ENCODE measurements at places on chromosomes 6 and 20. TPM values are rescaled to one million over a fixed set of nuclear protein-coding genes. Genes with fewer than 3 reads are reported as not detected.
A peak's percentile ranks its signal among the peaks of the same experiment; 100 is the strongest.

Gene WFDC2
- 2.2 TPM for total RNA-seq

Gene PACRG
- not detected for total RNA-seq

Gene EPM2A
- 14.0 TPM for total RNA-seq

Gene CD24
- total RNA-seq: 86.9 TPM

Gene LKAAEAR1
- not detected for total RNA-seq

Gene FNDC11
- total RNA-seq: not detected

Gene GPLD1
- 15.7 TPM for total RNA-seq

DNA sequence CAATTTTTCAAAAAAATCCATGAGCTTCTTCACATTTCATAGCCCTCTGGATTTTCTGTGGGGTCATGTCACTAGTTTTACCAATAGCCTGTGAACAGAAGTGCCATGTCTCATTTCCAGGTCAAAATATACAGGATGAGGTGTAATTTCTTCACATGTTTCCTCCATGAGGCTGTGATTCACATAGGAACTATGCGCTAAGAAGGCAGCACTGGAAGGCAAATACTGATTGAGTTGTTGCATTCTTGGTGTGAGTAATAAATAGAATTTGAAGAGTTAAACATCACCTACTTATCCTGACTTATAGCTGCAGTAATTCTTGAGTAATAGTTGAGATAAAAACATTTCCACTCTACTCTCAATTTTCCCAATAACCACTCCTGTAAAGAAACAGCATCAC lies 442.3 kb downstream of the HAO1 start:
- no peak for DNase-seq

DNA sequence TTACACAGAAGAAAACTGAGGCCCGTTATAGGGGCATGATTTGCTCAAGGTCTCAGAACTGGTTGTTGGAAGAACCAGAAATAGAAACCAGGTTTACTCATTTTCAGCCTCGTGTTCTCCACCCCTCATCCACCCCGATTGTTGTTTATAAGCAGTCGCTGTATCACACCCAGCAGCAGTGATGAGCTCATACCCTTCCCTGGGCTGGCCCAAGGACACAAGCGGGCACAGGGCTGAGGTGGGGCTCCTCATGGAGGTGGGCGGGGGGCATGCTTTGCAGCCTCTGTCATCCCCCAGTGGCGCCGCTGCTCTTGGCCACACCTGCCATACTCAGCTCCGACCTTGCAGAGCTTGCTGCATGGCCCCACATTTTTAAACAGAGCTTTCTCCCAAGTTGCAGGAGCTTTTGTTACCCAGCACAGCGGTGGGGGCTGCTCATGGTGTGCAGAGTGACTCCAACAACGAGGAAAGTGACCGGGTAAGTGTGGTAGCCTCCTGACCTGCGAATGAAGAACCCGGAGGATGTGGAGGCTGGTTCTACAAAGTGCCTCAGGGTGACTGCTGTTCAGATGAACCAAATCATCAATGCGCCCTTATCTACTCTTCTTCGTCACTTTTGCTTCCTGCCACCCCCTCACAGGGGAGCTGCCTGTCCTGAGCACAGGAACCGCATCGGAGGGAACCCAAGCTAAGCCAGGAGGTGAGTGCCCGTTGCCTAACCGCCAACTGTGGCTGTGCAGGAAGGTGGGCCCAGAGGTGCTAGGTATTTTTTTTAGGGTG lies 43.6 kb upstream of the NKX2-2 start:
- DNase-seq: no peak

DNA sequence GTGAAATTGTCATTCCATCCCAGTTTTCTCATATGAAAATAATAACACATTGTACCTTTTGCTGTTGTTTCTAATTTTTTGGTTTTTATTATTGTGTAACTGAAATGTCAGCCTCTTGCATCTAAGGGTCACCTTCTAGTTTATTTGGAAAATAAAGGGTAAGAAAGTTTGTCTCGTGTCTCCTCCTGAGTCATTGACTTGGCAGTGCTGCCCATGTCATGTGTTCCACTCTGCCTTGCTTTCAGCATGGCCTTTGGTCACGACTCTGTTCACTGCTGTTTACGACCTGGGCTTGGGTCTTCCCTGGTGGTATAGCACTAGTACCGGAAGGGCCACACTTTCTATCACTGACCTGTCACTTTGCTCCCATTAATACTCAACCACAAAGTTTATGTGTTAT lies 171.4 kb upstream of the RSPO3 start:
- DNase-seq: no peak

- DNase-seq: no peak
Measured at GRCh38 chr6:54058236-54058635, 53.0 kb upstream of the MLIP start.

GRCh38 chr20:51531141-51531710 lies 11.3 kb downstream of the NFATC2 start:
- no peak for DNase-seq

- DNase-seq: peak; percentile 64
Measured at GRCh38 chr20:23753589-23753988, 2.9 kb upstream of the CST1 start.

- DNase-seq: no peak
Measured at GRCh38 chr6:167787896-167788562, 38.7 kb upstream of the AFDN start.

DNA sequence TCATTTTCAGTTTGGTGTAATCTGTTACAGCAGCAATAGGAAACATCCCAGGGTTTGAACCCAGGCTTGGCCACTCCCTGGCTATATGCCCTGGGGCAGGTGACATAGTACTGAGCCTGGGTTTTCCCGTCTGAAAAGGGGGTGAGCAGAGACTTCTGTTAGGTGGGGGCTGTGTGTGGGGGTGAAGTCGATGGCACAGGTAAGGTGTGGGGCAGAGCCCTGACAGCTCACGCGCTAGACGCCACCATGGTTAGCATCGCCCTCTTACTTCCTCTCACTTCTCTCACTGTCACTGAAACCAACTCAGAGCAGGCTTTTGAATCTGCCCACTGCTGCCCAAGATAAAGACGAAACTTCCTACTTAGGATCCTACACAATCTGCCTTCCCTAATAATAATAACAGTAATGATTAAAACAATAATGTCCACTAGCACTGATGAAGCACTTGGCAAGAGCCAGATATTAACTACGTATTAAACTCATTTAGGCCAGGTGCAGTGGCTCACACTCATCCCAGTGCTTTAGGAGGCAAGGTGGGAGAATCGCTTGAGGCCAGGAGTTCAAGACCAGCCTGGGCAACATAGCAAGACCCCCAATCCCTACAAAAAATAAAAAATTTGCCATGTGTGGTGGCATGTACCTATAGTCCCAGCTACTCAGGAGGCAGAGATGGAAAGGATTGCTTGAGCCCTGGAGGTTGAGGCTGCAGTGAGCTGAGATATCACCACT lies 117.9 kb upstream of the PTPN1 start:
- DNase-seq: no peak

GRCh38 chr20:49284818-49285217 lies 7.0 kb upstream of the ZNFX1 start:
- DNase-seq: no peak

GRCh38 chr20:61042506-61043385 lies 209.3 kb upstream of the CDH4 start:
- no peak for DNase-seq

DNA sequence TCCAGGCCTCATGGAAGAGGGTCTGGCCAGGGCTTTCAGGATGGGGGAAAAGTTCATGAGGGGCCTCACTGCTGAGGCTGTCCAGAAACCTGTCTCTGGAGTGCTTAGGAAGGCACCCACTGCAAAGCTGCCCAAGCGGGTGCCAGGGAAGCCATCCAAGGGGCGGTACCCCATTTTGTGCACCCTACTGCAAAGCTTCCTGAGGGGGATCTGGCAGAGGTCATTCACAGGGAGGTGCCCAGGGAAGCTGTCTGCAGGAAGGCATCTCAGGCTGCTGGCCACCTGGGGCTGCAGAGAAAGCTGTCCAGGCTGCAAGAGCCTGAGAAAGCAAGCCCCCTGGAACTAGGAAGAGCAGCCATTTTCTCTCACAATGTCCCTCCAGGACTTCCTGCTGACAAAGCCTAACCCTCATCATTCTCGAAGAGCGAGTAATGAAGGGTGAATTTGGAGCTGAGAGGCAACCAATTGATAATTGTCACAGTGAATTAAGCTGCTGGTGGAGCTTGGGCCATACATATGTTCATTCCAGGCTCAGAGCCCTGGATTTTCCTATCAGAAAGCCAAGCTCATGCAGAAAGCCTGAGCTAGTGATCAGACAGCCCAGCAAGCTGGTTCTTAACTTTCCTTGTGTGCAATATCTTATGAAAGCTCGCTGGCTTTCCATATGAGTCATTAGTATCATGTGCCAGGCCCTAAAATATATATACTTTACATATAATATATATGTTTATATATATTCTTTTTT lies 62.2 kb upstream of the SLC22A16 start:
- DNase-seq: no peak

DNA sequence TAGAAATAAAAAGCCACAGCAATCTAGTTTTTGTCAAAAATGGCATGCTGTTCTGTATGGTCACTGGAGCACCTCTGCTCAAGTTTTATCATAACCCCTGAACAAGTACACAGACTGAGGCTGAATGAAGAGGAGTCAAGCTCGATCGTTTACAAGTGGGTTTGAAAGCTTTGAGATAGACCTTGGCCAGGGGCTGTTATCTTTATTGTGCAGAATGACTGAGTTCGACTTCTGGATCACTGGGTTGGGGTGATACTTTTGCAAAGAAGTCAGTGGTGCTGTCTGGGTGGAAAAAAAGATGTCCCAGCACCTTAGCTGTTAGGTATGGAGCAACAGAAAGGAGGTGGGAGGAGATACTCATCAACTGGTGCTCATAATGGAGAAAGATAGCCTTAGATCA lies 446.0 kb downstream of the HACE1 start:
- DNase-seq: no peak

- DNase-seq: no peak
Measured at GRCh38 chr20:41218466-41218865, 81.1 kb downstream of the PLCG1 start.

DNA sequence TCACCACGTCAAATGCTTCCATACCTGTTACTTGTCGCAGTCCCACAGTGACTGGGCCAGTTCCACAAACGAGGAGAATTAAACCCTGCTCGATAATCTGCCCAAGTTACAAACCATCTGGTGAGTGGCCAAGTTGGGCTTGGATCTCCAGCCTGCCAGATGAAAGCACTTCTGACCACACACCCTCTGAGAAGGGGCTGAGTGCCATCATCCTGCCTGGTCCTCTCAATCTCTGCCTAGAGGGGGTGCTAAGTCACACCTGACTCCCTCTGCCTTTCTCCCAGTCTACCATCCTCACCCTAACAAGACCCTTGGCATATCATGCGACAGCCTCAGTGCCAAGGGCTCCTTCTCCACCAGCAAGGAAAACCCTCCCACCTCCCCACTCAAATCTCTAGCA lies 15.8 kb downstream of the RRP36 start:
- no peak for DNase-seq

- no peak for DNase-seq
Measured at GRCh38 chr20:38167851-38168760, 3.0 kb upstream of the TGM2 start.

GRCh38 chr20:40173872-40174271 lies 515.2 kb downstream of the MAFB start:
- no peak for DNase-seq

DNA sequence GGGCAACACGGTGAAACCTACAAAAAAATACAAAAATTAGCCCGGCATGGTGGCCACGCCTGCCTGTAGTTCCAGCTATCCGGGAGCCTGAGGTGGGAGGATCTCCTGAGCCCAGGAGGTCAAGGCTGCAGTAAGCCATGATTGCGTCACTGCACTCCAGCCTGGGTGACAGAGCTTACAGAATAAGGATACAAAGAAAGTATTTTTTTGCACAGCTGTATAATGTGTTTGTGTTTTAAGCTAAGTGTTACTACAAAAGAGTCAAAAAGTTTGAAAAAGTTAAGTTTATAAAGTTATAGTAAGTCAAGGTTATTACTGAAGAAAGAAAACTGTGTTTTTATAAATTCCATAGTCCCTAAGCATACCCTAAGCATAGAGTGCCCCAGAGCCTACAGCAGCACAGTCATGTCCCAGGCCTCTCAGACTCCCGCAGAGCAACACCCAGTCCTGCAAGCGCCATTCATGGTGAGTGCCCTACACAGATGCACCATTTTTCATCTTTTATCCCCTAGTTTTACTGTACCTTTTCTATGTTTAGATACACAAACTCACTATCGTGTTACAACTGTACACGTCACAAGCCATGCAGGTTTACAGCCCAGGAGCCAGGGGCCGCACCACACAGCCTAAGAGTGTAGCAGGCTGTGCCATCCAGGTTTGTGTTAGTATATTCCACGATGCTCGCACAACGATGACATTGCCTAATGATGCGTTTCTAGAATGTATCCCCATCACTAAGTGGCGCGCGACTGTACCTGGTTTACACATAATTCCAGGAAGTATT lies 22.4 kb downstream of the TAF4 start:
- DNase-seq: no peak

DNA sequence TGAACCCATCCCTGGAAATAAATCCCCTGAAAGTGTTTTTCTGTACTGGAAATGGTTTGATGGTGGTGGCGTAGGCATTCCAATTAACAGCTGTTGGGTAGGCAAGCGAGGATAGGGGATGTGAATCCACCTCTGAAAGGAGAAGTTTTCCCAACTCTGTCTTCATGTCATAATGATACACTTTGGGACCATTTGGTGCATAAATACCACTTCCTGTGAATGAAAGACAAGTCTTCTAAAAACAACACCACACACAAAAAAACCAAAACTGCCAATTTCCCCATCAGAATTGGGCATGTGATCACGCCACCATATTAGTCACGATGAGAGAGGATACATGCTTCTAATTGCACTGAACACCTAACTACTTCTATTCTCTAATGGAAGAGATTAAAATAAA lies 6.4 kb downstream of the VNN2 start:
- no peak for DNase-seq

DNA sequence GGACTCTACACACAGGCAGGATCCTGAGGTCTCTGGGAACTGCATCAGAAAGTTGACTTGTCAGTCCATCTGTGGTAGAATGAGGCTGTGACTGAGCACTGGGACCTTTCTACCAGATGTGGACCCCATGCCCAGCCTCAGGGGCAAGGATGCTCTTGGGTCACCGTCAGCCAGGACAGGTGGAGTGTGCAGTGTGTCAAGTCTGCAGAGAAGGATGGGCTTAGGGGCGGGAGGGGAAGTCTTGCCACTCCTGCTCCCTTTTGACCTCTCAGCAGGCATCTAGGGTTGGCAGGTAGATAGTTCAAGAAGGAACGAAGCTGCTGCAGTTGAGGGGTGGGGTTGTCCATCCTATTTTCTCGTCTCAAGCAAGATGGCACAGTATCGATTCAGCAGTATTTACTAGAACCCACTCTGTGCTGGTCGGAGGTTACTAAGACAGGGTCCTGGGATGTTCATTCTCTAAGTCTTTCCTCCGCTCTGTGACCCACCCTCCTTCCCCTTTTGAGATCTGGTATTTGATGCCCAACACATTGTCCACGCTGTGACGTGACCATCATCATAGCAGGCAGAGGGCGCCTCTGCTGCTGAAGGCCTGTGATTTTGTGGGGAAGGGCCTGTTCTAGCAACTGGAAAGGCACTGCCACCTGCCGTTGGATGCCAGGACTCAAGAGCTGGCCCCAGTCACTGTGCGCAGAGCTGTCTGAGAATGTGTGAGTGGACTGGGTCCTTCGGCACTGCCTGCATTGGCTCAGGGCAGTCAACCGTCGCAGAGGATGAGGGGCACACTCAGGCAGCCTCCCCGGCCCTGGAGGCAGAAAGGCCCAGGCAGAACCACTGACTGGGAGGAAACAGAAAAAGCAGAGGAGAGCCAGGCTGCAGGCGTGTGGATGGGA lies 23.2 kb downstream of the RBCK1 start:
- no peak for DNase-seq

GRCh38 chr6:152119831-152120230 lies 312.3 kb downstream of the ESR1 start:
- no peak for DNase-seq

- DNase-seq: no peak
Measured at GRCh38 chr6:309947-310346, 17.7 kb downstream of the DUSP22 start.

- DNase-seq: peak; percentile 74
Measured at GRCh38 chr20:47998736-47999135, 213.5 kb upstream of the SULF2 start.

Measured in vagina (tissue), 2 donors.